ENCODE measurements at places on chromosomes 3 and 15.
A peak's percentile ranks its signal among the peaks of the same experiment; 100 is the strongest.

- DNase-seq = no peak
Observed at GRCh38 chr3:188064831-188065493, 89.0 kb upstream of the LPP start.

- no peak for DNase-seq
Observed at GRCh38 chr3:164460851-164461250, 617.4 kb downstream of the SI start.

GRCh38 chr15:30984542-30984941, 6.9 kb downstream of the MTMR10 start:
- no peak for DNase-seq

GRCh38 chr3:133294253-133294652, 105.6 kb upstream of the BFSP2 start:
- no peak for DNase-seq

DNA sequence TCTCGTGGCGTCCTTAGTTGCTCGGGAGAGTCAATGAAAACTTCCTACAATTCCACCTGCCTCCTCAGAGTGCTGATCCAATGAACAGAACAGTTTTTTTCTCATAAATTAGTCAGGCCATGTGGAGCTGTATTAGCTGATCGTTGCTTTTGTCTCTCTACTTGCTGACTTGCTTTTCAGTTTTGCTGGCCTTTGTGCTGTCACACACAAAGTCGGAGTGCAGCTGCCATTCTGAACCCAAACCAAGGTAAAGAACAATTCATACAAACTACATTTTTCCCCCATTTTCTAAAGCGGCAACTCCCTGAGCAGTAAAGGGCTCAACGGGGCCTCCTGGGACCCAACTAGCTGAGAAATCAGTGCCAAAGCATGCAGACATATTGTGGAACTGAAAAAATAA, 43.1 kb downstream of the MEIS2 start:
- DNase-seq = no peak

DNA sequence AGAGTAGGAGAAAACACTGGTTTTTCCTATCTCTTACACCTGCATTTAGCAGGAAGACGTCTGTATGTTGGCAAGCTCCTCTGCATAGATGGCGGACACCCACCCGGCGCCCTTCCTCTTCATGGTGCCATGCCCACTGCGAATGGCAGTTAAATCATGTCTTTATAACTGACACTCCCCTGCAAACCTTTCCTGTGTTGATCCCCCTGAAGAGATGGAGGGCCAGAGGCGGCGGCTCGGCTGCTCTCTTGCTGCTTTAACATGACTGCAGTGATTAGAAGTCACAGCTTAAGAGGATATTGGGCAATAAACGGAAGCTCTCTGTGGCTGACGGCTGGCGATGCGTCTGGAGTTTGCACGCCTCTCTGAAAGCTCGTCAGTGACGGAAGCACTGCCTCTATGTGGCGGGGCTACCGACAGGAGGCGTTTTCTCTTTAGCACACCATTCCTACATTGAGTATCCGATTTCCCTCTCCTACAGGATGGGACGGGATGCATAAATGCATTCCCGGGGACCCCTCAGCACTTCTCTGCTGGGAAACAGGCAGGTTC, 25.5 kb upstream of the SNRPA1 start:
- peak; percentile 52 for DNase-seq

GRCh38 chr3:62922326-62922725, 47.1 kb upstream of the CADPS start:
- no peak for DNase-seq

DNA sequence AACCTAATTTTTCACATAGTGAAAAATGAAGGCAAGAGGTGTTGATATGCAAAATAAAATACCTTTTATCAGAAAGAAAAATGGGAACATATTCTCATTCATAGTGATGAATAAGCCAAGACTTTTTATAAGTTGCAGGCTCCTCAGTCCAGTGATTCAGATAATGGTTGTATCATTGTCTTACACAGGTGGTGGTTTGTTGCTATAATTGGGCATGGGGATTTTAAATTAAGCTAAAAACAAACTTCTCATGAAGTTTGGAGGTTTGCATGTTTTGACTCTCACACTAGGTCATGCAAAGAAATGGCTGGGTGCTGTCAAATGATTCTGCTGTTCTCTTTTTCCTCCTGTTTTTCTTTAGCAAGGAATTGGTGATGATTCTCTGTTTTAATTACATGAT, 60.8 kb upstream of the SKIL start:
- no peak for DNase-seq

All from T-helper 2 cell treated with Interferon-gamma antibody and Interleukin-4, amounts not matched to agents 5 μg/mL and 100 μg/mL, for 36 hours (primary cell).